ENCODE measurements at places on chromosomes 12 and 14. TPM values are rescaled to one million over a fixed set of nuclear protein-coding genes. Genes with fewer than 3 reads are reported as not detected.

Gene GLIPR1L2
- 0.13 TPM for polyA plus RNA-seq

Gene CARMIL3
- polyA plus RNA-seq, result not detected

Gene LRRIQ1
- 0.05 TPM for polyA plus RNA-seq

Gene ANO4
- polyA plus RNA-seq, result 3.2 TPM

Gene PMCH
- not detected for polyA plus RNA-seq

DNA sequence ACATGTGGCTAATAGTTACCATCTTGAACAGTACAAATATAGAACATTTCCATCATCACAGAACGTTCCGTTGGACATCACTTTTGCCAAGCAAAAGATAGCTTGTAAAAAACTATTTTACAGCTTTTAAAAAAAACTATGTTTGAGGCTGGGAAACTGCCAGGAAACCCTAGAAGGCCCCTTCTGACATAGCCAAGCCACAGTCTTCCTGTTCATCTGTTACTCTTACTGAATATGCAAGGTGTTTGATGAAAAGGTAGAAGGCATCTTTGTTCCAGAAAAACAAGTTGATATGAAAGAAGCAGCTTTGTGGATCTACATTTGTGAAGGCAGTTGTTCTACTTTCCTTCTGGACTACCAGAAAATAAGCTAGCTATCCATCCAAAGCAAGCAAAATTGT lies 23.6 kb upstream of the WNK1 start:
- no peak overlapping the region for H3K27ac ChIP-seq
- no peak for DNase-seq
- H3K4me3 ChIP-seq, result no peak overlapping the region
- H3K4me1 ChIP-seq, result no peaks in the 10 kb centered on the region
- no peaks in the 10 kb centered on the region for H3K36me3 ChIP-seq

DNA sequence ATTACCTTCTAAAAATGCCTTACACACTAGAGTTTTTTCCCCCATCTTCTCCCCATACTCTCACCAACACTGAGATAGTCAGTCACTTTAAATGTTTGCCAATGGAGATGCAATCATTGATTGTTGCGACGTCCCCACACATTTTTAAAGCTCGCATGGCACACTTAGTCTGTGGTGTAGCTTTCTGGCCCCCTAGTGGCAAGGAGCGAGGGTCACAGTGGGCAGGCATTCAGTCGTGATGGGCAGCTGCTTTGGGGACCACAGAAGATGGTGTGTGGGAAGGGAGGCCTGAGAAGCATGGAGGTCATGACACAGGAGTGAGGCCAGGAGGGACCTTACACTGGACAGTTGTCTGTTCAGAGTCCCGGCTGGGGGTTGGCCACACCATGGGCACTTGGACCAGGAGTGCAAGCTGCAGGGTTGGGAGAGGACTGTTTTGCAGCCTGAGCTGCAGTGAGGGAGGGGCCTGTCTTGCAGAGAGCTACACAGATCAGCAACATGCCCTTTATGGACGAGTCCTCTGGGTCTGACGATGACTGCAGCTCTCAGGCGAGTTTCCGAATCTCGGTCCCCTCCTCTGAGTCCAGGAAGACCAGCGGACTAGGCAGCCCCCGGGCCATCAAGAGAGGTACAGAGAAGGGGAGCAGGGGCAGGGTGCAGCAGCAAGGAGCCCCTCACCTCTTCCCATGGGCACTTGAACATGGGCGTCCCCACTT lies 28.6 kb downstream of the PIGH start:
- no peaks in the 10 kb centered on the region for H3K4me1 ChIP-seq
- DNase-seq, result peak; percentile 44
- H3K27ac ChIP-seq, result no peak overlapping the region
- H3K27me3 ChIP-seq, result peaks cover 9% of the 10 kb centered on the region
- no peak overlapping the region for H3K4me3 ChIP-seq
- H3K36me3 ChIP-seq, result no peaks in the 10 kb centered on the region

- peaks cover 1% of the 10 kb centered on the region for H3K36me3 ChIP-seq
- peaks cover 2% of the 10 kb centered on the region for H3K4me1 ChIP-seq
- H3K4me3 ChIP-seq, result no peak overlapping the region
- H3K27me3 ChIP-seq, result 0 out of 2 replicates have a peak, but pooled peaks cover 2% of the 10 kb centered on the region
Observed at GRCh38 chr14:92847278-92847677, 53.2 kb downstream of the GOLGA5 start.

DNA sequence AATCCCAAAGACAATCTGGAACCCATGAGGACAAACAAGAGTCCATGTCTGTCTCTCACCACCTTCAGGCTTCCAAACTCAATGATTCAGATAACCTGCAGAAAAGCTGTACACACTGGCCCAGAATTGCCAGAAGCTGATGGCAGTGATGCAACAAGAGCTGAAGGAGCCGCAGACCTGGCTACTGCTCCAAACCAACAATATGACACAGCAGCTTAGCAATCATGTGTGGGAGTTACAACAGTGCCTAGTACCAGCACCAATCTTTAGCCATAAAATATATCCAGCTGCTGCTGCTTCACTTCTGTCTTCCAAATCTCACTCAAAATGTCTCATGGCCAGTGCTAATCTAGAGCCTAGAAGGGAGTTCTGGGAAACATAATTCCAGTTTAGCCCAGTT lies 22.0 kb downstream of the RPS6KA5 start:
- H3K27ac ChIP-seq, result no peak overlapping the region
- no peak overlapping the region for H3K4me3 ChIP-seq
- no peak for DNase-seq
- H3K27me3 ChIP-seq, result no peaks in the 10 kb centered on the region
- no peaks in the 10 kb centered on the region for H3K4me1 ChIP-seq

DNA sequence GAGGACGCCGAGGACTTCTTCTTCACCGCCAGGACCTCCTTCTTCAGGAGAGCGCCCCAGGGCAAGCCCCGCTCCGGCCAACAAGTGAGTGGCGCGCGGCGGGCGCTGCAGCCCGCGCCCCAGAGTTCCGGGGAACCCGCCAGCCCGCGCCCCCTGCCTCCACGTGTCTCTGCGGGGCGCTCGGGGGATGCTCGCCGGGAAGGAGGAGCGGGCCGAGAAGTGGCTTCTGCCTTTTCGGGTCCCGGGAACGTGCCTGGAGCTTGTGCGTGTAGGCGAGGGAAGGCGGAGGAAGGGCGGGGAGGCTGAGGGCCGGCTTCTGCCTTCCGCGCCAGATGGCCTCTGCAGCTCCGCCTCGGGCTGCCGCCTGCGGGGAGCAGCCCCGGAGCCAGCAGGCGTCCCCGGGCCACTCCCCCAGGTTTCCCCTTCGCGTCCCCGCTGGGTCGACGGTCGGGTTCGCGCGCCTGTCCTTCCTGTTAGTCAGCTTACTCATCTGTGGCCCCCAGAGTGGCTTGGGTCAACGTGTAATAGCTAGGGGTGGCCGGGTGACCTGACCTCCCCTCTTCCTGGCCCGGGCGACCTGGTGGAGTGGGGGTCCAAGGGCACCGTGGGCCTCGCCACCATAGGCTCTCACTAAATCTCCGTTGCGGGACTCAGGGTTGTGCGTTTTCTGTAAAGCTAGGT lies 505 bp downstream of the RASSF3 start:
- H3K4me3 ChIP-seq, result peak overlapping the region; percentile 84
- no peaks in the 10 kb centered on the region for H3K27me3 ChIP-seq
- H3K4me1 ChIP-seq, result peaks cover 2% of the 10 kb centered on the region
- DNase-seq, result peak; percentile 50

DNA sequence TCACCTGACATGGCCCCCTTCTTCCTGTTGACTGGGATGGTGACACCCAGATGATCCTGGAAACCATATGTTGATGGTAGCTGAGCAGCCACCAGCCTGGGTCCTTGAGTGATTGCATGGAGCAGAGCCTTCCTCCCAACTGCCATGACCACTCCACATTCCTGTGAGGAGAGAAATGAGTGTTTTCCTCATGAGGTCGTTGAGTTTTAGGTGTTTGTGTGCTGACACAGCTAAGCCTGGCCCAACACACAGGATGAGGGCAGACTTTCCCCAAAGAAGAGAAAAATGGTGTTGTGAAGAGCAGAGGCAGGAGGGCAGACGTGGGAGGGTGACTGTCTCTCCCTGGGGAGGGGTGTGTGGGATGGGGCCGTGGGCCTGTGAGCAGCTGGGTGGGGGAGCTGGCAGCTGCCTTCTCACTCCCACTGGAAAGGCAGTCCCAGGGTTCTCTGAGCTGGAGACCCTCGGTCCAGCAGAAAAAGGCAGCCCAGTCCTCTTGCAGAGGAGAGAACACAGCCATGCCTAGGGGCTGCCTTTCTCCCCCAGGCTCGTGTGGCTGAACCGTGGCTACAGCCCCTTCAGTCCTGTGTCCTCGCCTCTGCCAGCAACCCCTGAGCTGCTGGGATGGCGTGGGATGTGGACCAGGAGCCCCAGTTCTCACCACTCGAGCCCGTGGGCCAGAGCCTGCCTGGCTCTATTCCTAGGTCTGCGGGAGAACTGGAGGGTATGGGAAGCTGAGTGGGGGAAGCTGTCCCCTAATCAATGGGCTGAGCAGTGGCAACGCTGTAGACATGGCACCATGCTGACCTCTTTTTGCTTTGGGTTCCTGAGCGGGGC lies 257.0 kb downstream of the ADGRD1 start:
- H3K4me1 ChIP-seq, result no peaks in the 10 kb centered on the region
- H3K36me3 ChIP-seq, result no peaks in the 10 kb centered on the region
- no peak for DNase-seq
- H3K27me3 ChIP-seq, result no peaks in the 10 kb centered on the region
- no peak overlapping the region for H3K27ac ChIP-seq

- no peaks in the 10 kb centered on the region for H3K4me1 ChIP-seq
- H3K27me3 ChIP-seq, result no peaks in the 10 kb centered on the region
- H3K27ac ChIP-seq, result no peak overlapping the region
- peak; percentile 42 for DNase-seq
- no peak overlapping the region for H3K4me3 ChIP-seq
Observed at GRCh38 chr12:30286345-30286926, 409.2 kb downstream of the IPO8 start.

GRCh38 chr12:120921637-120922036 lies 17.5 kb upstream of the SPPL3 start:
- no peak overlapping the region for H3K4me3 ChIP-seq
- H3K27ac ChIP-seq, result no peak overlapping the region
- no peaks in the 10 kb centered on the region for H3K27me3 ChIP-seq
- no peaks in the 10 kb centered on the region for H3K36me3 ChIP-seq
- no peak for DNase-seq

DNA sequence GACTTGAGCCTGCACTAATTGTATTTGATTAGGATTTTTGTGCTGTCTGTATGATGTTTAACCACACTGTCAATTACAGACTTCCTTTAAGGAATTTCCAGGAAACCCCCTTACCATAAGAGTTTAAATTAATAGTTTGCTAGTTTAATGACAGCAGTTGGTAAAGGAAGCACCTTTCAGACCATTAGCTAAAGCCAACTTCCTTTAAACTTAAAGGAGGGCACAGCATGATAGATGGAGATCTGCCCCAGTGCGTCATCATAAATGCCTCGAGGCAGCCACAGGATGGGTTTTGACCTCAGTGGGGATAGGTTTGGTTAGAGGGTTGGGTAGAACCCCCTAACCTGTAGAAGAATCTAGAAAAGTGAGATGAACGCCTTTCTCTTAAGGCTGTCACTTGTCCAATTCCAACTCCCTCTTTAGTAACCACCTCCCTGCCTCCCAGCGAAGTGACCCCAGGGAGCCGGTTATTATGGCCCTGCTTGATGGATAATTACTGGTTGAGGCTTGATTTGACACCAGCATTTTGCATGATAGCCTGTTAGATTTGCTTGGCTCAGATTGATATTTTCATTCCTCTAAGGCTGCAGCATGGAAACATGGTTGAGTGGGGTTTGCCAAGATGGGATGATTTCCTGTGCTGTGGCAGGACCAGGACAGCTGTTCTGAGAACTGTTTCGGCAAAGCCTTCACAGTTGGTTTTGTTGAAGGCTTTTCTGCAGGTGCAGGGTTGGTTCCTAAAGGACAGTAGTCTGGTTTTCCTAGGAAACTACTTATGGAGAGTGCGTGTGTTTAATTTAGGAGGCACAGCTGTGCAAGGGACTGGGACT lies 62.7 kb downstream of the CHST11 start:
- no peak for DNase-seq
- H3K4me1 ChIP-seq, result no peaks in the 10 kb centered on the region
- peaks cover 4% of the 10 kb centered on the region for H3K27me3 ChIP-seq
- H3K36me3 ChIP-seq, result no peaks in the 10 kb centered on the region
- H3K27ac ChIP-seq, result no peak overlapping the region
- no peak overlapping the region for H3K4me3 ChIP-seq

- H3K4me1 ChIP-seq, result no peaks in the 10 kb centered on the region
- H3K36me3 ChIP-seq, result no peaks in the 10 kb centered on the region
- no peak overlapping the region for H3K4me3 ChIP-seq
Observed at GRCh38 chr14:78005325-78005724, 164.8 kb upstream of the NRXN3 start.

GRCh38 chr12:27645671-27646070 lies 50.6 kb upstream of the REP15 start:
- peaks cover 3% of the 10 kb centered on the region for H3K4me1 ChIP-seq
- DNase-seq, result no peak
- H3K36me3 ChIP-seq, result 0 out of 2 replicates have a peak, but pooled peaks cover 1% of the 10 kb centered on the region
- no peak overlapping the region for H3K4me3 ChIP-seq
- H3K27ac ChIP-seq, result no peak overlapping the region
- no peaks in the 10 kb centered on the region for H3K27me3 ChIP-seq

GRCh38 chr14:34051966-34052657 lies 101.2 kb upstream of the EGLN3 start:
- H3K4me3 ChIP-seq, result no peak overlapping the region
- no peaks in the 10 kb centered on the region for H3K27me3 ChIP-seq
- no peak for DNase-seq
- H3K4me1 ChIP-seq, result no peaks in the 10 kb centered on the region
- H3K36me3 ChIP-seq, result no peaks in the 10 kb centered on the region

DNA sequence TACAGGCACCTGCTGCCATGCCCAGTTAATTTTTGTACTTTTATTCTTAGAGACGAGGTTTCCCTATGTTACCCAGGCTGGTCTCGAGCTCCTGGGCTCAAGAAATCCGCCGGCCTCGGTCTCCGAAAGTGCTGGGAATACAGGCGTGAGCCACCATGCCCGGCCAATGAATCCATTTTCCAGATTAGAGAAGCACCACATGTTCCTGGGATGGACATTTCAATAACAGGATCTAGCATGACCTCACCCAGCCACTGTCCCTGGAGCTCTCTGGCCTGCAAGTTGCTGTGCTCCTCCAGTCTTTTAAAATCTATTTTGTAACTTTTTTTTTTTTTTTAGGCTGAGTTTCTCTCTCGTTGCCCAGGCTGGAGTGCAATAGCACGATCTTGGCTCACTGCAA lies 2.2 kb downstream of the GPR132 start:
- H3K4me1 ChIP-seq, result peaks cover 7% of the 10 kb centered on the region
- H3K4me3 ChIP-seq, result no peak overlapping the region
- DNase-seq, result no peak
- no peaks in the 10 kb centered on the region for H3K36me3 ChIP-seq
- H3K27ac ChIP-seq, result no peak overlapping the region

DNA sequence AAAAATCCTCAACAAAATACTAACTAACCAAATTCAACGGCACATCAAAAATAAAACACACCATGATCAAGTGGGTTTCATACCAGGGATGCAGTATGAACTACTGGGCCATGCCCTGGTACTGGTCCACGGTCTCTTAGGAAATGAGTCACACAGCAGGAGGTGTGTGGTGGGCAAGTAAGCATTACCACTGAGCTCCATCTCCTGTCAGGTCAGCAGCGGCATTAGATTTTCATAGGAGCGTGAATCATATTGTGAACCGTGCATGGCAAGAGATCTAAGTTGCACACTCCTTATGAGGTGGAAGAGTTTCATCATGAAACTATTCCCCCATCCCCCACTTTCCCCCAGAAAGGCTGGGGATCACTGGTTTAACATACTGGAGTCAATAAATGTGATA lies 6.7 kb upstream of the LGR5 start:
- no peaks in the 10 kb centered on the region for H3K4me1 ChIP-seq
- no peak overlapping the region for H3K4me3 ChIP-seq
- no peaks in the 10 kb centered on the region for H3K36me3 ChIP-seq

Data from IMR-90 (cell line).